Stimulated activated CD8-positive, alpha-beta memory T cell treated with anti-CD3 and anti-CD28 coated beads, Interleukin-2, amount 100 ng/mL, for 1 hour (primary cell): ENCODE measurements at places on chromosomes 4 and X.

GRCh38 chr4:601612-602558 lies 23.5 kb upstream of the PDE6B start:
- no peak for DNase-seq

- DNase-seq = no peak
Observed at GRCh38 chr4:163331629-163332376, 593 bp downstream of the NPY1R start.

DNA sequence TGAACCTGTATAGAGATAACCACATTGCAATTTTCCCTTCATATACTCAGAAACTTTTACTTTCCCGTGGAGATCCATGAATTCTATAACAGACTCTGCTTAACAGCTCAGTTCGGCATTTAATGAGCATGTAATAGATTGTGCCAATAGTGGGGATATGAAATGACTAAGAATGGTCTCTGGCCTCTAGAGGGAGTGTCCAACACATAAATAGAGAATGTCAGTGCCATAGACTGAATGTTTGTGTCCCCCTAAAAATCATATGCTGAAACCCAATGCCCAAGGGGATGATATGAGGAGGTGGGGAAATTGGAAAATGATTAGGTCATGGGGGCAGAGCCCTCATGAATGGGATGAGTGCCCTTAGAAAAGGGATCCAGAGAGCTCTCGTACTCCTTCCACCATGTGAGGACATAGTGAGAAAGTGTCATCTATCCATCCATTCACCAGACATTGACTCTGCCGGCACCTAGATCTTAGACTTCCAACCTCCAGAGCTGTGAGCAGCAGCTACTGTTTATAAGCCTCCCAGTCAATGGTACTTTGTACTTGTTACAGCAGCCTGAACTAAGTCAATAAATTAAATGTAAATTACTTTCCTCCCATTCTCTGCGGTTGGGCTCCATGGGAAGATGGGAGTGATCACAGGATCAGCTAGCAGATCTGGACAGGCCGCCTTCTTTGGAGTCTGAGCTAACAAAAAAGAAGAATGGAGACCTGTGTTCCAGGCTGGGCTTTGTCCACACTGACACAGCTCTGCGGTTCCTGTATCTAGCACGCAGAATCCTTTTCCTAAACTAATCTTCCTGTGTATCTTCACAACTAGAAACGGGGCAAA lies 28.1 kb upstream of the HPSE start:
- no peak for DNase-seq

DNA sequence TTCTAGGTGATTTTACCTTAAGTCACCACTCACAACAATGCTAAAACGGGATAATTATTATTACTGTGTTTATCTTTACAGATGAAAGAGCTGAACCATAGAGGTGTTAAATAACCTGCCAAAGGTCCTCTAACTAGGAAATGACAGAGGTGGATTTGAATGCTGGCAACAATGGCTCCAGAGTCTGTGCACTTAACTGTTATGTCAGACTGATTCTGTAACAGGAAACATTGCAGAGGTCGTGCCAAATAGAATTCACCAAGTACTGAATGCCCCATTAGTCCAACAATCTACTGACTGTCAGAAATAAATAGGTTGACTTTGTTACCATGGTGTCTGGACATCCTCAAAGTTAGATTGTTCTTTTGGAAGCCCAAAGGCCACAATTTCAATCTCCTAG lies 20.9 kb upstream of the USP27X start:
- no peak for DNase-seq

- no peak for DNase-seq
Observed at GRCh38 chrX:57822818-57823217, 87.4 kb downstream of the ZXDA start.

GRCh38 chrX:133979641-133980230 lies 5.7 kb downstream of the GPC3 start:
- DNase-seq = no peak

DNA sequence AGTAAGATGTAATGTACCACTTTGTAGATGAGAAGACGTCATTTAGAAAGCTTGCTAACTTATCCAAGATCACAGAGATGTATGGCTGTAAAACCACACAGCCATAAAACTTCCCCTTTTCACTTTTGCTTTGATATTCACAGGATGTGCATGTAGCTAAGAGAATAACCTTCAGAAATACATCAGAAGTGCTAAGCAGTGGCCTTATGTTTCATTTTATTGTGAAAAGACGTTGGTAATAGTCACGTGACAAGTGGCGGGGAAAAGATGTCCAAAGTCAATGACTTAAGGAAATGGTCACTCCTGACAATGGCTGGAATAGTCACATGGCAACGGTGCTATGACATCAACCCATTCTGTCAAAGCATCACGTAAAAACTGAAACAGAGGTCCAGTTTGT lies 12.9 kb upstream of the WDR17 start:
- no peak for DNase-seq

DNA sequence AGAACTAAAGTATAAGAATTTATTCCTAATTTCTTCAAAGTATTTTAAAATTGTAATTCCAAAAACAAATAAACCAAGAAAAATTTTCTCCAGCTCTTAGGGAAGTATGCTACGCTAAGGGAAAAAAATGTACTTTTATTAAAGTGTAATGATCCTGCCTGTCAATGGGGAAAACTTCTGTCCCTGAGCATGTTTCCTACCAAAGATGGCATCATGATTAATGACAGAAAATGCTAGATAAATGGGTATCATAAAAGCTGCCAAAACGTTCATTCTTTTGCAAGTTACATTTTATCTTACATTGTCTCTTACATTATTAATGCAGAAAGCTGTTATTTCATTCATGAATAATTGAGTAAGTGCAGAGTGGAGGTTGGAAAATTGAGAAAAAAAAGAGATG lies 443.4 kb downstream of the TECRL start:
- DNase-seq = no peak

- no peak for DNase-seq
Observed at GRCh38 chr4:6750286-6751221, 32.0 kb upstream of the KIAA0232 start.

DNA sequence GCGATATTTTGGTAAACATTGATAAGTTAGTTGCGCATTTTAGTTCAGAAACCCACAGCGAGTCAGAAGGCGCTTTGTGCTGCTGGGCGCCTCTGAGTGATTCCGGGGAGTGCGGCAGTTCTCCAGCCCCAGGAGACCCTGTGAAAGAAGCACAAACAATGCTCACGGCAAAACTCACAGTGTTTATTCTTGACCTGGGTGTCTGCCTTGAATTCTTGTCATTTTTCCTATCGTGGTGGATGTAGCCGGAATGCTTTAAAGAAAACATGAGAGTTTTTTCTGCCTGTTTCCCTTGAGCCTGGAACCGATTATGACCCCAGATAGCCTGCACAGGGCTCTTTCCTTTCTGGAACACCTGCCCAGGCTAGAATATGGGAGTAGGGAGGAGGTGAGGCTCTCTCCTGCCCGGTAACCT lies 6.7 kb downstream of the TBL1X start:
- DNase-seq = no peak

- no peak for DNase-seq
Observed at GRCh38 chr4:128225148-128225547, 62.5 kb downstream of the PGRMC2 start.

- no peak for DNase-seq
Observed at GRCh38 chrX:150527108-150527507, 41.3 kb upstream of the MTM1 start.

DNA sequence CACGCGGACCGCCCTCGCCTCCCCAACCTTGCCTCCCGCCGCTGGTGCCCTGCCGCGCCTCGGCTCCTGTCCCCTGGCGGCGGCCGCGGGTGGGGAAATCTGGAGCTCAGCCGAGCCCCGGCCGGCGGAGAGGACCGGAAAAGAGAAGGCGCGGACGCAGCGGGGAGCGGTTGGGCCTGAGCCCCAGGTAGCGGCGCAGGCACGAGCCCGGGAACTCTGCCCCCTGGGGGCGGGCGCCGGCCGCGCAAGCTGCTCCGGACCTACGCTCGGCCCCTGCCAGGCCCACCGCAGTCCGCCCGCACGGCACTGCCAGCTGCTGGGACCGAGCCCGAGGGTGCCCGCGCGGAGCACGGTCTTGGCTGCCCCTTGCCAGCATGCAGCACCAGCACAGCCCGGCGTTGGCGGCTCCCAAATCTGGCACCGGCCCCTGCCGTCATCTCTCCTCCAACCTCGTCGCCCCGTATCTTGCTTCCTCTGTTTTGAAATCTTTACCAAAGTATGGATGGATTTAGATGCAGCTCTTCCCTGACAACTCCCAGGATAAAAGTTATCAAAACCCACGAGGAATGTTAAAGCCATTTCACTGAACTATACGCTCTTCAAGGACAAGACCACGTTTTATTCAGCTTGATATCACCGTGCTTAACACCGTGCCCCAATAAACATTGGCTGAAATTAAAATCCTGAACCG lies at the start of gene PRSS12:
Gene PRSS12 (minus strand): TSS at position 161 of the 691 bp plus-strand sequence. CDS start 283 bp downstream, outside the sequence.
- peak; percentile 7 for DNase-seq

- DNase-seq = no peak
Observed at GRCh38 chrX:24720036-24720435, 26.3 kb downstream of the POLA1 start.

GRCh38 chr4:150668824-150669223 lies 86.9 kb downstream of the MAB21L2 start:
- no peak for DNase-seq

GRCh38 chr4:100695039-100695654 lies 177.3 kb upstream of the EMCN start:
- no peak for DNase-seq

DNA sequence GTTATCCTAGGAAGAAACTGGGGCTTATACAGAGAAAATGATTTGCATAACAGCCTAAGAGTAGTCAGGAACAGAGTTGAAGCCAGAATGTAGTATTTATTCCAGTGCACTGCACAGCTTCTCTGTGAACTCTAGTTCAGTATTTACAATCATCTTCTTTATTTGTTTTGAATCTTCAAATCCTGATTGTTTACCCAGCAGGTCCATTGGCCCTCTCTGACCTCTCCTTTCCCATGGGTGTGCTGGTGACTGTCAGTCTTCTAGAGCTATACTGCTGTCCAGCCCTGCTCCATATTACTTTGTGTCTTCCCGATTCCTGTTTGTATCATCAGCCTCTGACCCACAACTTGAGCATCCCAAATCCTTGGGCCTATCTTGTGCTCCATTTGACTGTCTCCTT lies 301.9 kb upstream of the HS3ST1 start:
- DNase-seq = no peak

DNA sequence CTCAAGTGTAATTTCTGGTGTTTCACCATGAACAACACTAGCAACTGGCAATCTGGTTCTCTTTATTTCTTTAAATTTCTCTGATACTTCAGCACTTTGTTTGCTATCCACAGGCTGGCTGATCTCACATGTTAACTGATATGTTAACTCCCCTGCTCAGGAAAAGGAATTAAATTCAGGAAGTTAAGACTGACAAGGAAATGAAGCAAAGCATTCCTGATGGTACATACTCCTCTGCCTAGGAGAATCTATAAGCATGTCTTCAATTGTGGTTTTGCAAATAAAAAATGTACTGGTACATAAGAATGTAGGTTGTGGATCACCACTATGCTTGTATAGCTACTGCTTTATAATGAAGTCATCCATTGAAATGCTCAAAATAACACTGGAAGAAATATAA lies 1119.2 kb upstream of the INTU start:
- no peak for DNase-seq

GRCh38 chr4:81512001-81512756 lies 40.5 kb upstream of the RASGEF1B start:
- DNase-seq = no peak
